ENCODE measurements at places on chromosomes 3 and 15.

GRCh38 chr3:197376735-197377555 lies 78.5 kb upstream of the DLG1 start:
- DNase-seq = no peak

DNA sequence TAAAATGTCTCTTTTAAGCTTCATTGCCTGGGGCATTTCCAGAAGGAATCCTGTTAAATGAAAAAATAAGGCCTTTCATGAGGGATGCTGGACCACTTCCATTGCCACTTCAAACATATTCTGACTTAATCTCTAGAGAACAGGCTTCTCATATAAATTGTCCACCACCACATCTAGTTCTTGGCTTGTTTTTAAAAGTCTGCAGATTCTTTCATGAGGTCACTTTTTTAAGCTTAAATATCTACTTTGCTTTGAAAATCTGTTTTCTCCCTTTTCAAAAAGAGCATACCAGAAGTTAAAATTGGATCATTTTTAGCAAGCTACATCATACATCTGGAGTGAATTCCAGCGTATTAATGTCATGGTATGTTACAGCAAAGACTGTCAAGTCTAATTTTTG lies 131.6 kb downstream of the C3orf70 start:
- no peak for DNase-seq

GRCh38 chr3:171199473-171199829 lies 172.9 kb upstream of the SLC2A2 start:
- no peak for DNase-seq

DNA sequence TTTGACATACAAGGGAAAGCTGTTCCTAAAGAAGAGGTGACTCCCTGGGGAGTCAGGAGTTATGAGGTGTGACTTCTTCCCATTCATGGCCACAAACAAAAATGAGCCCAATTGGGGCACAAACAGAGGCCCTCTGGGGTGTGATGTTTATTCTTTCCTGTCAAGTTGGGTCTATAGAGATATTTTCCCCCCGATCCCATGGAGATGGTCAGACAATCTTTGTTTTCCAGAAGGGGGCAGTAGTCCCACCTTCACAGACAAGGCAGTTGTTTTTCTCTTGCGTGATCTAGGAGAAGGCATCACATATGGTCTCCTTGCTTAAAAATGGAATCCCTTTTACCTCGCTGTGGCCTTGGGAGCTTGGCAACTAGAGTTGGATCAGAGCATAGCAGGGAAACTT lies 110.3 kb downstream of the MFSD1 start:
- DNase-seq = no peak

GRCh38 chr3:23888617-23889228 lies 28.1 kb downstream of the NKIRAS1 start:
- DNase-seq = peak; percentile 39

- DNase-seq = peak; percentile 64
Measured at GRCh38 chr15:63089260-63090043, 32.2 kb upstream of the LACTB start.

DNA sequence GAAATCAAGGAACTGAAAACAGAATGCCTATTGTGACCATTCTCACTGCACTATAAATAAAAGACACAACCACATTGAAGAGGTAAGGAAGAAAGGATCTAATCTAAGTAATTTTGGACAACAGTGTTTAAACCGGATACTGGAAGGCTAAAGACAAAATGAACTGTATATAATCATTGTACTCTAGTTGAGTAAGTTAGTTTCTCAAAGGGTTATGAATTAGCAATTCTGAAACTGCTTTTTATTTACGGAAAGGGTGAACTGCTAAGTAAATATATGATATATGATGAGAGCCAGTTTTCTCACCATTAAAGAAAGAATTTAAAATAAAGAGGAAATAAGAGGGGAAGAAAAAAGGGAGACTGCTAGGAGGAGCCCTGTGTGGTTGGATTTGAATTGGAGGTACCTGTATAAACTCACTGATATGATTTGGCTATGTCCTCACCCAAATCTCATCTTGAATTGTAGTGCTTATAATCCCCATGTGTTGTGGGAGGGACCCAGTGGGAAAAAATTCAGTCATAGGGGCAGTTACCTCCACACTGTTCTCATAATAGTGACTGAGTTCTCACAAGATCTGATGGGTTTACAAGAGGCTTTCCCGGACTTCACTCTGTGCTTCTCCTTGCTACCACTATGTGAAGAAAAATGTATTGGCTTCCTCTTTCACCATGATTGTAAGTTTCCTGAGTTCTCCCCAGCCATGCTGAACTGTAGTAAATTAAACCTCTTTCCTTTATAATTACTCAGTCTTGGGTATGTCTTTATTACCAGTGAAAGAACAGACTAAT lies 607.7 kb downstream of the PYDC2 start:
- no peak for DNase-seq
